ENCODE measurements at places on chromosomes 11 and 22.

- peak; percentile 39 for DNase-seq
These were observed 624.4 kb downstream of the BRD1 start for GRCh38 chr22:49203091-49203858.

DNA sequence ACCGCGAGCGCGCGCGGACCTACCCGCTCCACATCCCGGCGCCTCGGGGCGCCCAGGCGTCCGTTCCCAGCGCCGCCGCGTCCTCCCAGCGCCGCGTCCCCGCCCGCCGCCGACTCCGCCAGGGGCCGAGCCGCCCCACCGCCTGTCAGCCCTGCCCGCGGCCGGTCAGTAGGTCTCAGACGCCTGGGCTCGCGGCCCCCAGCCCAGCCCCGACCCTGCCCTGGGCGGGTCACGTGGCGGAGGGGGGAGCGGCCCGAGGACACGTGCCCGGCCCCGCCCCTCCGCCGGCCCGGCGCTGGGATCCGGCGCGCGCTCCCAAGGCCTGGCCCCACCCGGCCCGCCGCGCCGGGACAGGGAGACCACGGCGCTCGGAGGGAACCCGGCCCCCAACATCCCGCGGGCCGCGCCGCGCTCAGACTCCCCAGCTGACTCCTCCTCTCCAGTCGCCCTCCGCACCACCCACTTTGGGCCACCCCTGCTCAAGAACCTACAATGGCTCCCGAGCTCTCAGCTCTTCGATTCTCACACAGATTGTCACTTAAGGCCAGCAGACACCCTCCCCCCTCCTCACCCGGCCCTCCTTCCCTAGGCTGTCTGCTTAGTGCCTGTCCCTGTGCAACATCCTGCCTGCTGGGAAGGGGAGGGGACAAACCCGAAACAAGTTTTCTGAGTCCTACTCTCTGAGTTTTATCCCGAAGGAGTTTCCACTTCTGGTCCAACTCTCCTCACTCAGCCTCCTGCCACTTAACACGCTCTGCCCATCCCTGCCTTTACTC, at the start of gene RAB3IL1:
TSS of gene RAB3IL1 (minus strand) at position 233 of the 776 bp plus-strand sequence. CDS start at position 34, 199 bp downstream.
- peak; percentile 79 for DNase-seq

DNA sequence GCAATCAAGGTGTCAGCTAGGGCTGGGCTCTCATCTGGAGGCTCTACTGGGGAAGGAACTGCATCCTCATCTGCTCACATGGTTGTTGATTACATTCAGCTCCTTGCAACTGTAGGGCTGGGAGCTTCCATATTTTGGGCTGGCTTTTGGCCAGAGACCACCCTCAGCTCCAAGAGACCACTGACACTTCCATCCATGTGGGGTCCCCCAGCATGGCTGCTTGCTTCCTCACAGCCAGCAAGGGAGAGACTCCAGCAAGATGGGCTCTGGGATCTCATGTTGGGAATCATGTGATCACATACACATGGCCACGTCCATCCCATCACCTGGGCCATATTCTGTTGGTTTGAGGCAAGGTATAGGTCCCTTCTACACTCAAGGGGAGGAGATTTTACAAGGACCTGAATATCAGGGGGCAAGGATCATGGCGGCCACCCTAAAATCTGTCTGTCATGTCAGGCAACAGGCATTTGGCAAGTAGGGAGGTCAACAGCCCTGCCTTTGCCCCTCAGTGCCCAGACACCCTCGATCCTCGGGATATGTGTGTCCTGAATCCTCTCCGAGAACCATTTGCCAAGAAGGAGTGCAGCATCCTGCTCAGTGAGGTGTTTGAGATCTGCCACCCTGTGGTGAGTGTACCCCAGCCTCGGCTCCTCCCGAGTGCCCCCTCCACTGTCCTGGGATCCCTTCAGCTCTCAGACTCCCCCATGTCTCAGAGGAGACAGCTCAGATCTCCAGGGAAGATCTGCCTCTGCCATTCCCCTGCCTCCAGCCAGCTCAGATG, 48.7 kb downstream of the OTOG start:
- no peak for DNase-seq

- no peak for DNase-seq
These were observed 37.2 kb downstream of the KMT2A start for GRCh38 chr11:118473537-118473936.

DNA sequence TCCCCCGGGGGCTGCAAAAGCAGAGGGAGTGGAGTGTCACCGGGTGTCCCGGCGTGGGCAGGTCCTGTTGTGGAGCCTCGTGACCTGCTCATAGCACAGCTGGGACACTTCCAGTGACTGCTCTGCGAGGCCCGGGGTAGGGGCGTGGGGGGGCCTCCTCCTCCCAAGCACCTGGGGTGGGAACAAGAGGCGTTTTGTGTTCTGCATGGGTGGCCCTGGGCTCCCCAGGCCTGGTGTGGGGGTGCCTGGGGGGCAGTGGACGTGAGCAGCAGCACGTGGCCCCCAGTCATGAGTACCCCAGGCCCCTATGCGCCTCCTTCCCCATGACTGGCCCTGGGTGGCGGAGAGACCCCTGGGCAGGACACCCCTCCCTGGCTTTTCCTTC, 104.7 kb downstream of the KCNQ1 start:
- DNase-seq, result no peak

GRCh38 chr11:106986673-106987072, 31.6 kb downstream of the GUCY1A2 start:
- DNase-seq, result no peak

DNA sequence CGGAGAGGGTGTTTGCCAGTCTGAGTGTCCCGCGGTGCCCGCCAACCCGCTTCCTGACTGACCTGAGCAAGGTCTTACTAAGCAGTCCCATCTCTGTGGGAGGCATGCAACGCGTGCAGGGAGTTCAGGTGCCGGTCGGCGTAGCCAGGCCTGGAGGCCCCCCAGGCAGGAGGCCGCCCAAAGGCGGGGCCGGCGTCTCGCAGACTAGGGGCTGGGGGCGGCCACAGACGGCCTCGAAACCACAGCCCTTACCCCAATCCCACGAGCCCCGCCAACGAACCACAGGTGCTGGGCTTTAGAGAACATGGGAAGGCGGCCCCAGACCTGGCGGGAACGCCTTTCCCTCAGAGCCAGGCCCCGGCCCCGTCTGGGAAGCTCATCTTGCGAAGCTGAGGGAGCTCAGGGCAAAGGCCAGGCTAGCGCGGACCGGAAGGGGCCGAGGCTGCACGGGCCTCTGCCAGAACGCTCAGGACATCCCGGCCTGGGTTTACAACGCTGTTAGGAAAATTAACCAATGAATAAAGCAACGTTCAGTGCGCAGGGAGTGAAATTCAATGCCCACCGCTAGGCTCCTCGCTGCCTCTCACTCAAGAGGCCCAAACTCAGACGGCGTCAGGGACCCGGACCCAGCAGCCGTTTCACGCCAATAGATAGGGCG, 2.1 kb upstream of the MTFP1 start:
- DNase-seq, result no peak

DNA sequence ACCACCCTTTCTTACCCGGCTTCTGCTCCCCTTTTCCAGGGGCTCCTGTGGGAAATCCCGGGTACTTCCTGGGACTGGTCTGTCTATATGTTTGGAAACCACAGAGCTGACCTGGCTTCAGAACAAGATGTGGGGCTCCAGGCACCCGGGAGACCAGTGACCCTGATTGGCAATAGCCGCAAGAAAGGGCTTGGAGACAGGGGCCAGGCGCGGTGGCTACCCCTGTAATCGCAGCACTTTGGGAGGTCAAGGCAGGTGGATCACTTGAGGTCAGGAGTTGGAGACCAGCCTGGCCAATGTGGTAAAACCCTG, 3.2 kb upstream of the NEAT1 start:
- DNase-seq, result no peak

DNA sequence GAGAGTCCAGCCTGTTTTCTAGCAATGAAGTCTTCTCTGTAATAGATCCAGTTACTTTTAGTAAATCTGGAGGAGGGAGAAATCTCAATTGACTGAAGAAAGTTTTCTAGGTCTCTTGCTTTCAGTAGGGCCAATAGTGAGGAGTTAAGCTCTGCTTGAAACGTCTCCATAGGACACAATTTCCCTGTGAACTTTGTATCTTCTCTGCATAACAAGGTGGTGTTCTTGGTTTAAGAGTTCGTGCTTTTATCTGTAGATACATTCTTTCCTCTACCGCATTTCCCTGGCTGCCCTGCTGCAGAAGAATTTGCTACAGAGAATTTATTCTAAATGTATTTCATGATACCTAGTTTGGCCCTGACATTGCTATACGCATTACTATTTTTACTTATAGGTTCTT, 183.1 kb downstream of the ARHGAP42 start:
- no peak for DNase-seq

GRCh38 chr11:68340003-68340767, 27.8 kb downstream of the LRP5 start:
- no peak for DNase-seq

DNA sequence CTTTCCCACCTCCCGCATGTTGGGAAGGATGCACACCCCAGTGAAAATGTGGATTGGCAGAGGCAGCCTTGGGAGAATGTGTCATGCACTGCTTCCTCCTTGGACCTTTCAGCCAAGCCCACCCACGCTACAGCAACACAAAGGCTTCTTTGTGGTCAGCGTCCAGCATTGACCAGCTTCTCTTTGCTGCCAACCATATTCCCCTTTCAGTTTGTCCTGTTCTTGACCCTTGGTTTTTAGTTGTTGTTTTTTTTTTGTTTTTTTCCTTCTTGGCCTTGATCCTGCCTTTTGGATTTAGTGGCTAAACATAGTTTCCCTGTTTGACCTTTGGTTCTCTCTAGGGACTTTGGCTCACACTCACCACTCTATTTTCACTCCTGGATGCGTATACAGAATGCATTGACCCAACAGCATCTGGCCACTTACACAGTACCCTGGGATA, 573.6 kb downstream of the INSC start:
- no peak for DNase-seq
